Stimulated activated CD4-positive, alpha-beta T cell treated with anti-CD3 and anti-CD28 coated beads, Interleukin-1b, Interleukin-23, amount 100 ng/mL, for 48 hours (primary cell): ENCODE measurements at places on chromosomes 7 and 10.
A peak's percentile ranks its signal among the peaks of the same experiment; 100 is the strongest.

- DNase-seq, result peak; percentile 56
These were observed 42.8 kb upstream of the PRSS58 start for GRCh38 chr7:142300689-142301088.

DNA sequence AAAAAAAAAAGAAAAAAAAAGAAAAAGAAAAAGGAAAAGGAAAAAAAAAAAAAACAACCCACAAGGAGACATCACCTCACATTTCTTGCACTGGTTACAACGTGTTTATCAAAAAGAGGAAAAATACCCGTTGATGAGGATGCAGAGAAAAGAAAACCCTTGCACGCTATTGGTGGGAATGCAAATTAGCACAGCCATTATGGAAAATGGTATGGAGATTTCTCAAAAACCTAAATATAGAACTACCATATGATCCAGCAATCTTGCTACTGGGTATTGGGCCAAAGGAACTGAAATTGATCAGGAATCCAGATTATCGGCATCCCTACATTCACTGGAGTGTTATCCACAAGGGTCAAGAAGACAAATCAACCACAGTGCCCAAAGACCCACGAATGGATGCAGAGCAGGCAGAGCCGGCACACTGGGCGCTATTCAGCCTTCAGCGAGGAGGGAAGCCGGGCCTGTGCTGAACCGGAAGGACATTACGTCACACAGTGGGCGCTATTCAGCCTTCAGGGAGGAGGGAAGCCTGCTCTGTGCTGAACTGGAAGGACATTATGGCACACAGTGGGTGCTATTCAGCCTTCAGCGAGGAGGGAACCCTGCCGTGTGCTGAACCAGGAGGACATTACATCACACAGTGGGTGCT is 258.7 kb downstream of the ZMYND11 start:
- no peak for DNase-seq

GRCh38 chr7:129210256-129210988 is 14.4 kb upstream of the AHCYL2 start:
- peak; percentile 72 for DNase-seq

DNA sequence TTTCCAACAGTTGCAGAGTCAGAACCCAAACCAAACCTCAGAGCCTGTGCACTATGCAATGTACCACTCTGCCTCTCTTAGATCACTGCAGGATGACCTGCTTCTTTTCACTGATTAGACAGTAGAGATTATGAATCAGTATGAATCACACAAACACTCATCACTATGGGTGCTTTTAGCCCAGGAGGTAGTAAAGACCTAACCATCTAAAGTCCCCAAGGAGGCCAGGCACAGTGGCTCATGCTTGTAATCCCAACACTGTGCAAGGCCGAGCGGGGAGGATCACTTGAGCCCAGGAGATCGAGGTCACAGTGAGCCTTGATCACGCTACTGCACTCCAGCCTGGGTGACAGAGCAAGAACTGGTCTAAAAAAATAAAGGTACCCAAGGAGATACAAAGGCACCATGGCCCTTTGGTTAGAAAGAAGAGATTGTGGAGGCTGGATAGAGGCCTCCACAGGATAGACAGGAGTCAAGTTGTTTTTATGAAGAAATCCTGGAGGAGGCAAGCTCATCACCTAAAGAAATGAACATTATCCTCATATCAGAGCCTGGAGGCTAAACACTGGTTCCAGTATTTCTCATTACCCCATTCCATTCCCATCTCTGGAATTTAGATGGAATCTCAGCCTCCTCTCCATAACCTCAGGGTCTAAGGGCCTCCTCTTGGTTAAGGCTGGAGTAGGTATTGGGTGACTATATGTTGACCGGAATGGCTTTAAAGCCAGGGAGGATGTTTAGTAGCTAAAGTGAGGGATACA is 12.9 kb downstream of the SEC31B start:
- peak; percentile 52 for DNase-seq

DNA sequence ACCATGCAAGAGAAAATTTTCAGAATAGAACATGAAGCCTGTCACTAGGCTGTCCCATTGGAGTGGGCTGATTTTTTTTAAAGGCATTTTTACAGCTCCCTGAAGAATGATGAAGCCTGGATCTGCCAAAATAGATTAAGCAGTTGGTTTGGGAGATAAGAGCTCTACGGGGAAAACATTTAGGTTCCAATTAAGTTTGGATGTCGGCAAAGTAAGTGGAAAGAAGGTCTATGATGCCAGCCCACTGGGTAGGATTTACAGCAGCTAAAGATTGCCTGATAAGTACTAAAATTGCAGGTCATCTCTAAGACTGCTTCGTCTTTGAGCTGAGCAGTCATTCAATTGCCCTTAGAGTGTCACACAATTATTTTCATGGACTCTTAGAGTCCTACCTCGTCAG is 939.2 kb upstream of the CELF2 start:
- DNase-seq, result no peak

- DNase-seq, result peak; percentile 68
These were observed 14.0 kb downstream of the SLC29A4 start for GRCh38 chr7:5296611-5297226.

- DNase-seq, result no peak
These were observed 220.2 kb downstream of the SNX10 start for GRCh38 chr7:26511866-26512265.

- DNase-seq, result no peak
These were observed 298.5 kb upstream of the KLF6 start for GRCh38 chr10:4083509-4084003.

DNA sequence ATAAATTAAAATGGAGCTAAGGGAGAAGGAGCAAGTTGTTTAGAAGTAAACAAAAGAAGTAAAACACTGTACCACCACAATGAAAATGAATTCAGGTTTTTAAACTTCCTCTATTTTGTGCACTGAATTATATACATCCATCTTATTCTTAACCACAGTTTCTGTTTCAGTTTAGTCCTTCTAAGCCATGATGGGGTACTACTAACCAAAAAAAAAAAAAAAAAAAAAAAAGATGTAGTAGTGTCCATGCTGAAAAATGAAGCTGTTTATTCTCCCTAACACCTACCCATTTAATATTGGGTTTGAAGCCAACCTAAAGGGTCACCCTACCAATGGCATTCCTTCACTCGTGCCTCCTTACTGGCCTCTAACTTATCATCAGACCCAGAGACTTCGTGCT is 3.4 kb upstream of the BMPR1A start:
- DNase-seq, result no peak

GRCh38 chr7:50660040-50660829 is 95.0 kb upstream of the DDC start:
- peak; percentile 40 for DNase-seq

- DNase-seq, result no peak
These were observed 22.4 kb downstream of the SLC25A13 start for GRCh38 chr7:96299496-96299895.

DNA sequence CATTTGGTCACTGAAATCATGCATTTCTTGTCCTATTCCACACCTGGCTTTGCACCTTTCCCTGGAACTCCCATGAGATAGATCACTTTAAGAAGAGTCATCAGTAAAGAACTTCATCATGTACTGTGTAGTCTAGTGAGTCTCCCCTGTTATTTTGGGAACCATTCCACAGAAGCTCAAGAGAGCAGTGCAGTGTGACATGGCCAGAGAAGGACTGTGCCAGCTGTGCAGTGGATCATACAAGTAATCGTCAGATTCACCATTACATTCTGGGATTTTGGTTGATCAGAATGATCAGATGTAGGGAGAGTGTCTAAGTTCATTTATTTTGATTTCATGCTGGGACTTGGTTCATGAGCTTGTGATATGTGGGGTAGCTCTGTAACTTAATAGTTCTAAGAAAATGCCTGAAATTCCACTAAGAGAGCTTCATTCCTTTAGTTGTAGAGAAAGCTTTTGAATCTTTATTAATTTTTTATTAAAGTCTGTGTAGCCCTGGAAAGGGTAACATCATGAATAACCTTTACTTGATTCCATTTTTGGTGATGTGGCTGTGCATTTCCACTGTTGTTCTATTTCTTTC is 166.8 kb downstream of the SUGCT start:
- no peak for DNase-seq

GRCh38 chr10:102004376-102004775 is 51.6 kb downstream of the ARMH3 start:
- no peak for DNase-seq

- DNase-seq, result no peak
These were observed 7.7 kb downstream of the CREB3L2 start for GRCh38 chr7:137994216-137994615.

- DNase-seq, result no peak
These were observed 112.1 kb downstream of the GALNT11 start for GRCh38 chr7:152137476-152138025.

GRCh38 chr7:121624958-121625357 is 228.8 kb upstream of the FAM3C start:
- no peak for DNase-seq

DNA sequence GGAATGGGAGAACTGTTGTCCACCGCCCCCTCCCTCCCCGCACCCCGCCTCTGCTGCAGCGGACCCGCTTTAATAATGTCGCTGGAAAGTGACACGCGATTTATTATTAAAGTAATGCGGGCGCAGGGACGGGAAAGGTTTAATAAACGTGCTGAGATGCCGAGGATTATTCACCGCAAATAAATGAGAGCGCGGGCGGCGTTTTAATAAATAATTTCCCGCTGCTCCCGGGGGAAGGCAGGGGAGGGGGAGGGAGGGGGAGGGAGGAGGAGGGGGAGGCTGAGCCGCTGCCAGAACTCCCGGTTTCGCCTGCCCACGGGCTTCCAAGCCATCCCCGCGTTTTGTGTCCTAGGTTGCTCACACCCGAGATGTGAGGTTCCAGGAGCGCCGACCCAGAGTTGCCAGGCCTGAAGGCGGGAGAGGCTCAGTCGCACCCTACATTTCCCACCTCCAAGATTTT is 5.1 kb downstream of the KAZALD1 start:
- DNase-seq, result no peak

GRCh38 chr7:121085922-121086321 is 97.4 kb downstream of the CPED1 start:
- DNase-seq, result no peak

- DNase-seq, result no peak
These were observed 203.7 kb downstream of the EBF3 start for GRCh38 chr10:129760416-129760815.

- no peak for DNase-seq
These were observed 14.8 kb downstream of the AKR1D1 start for GRCh38 chr7:138091032-138091431.

GRCh38 chr7:80175744-80176143 is 41.1 kb downstream of the GNAI1 start:
- DNase-seq, result no peak
